ENCODE measurements at places on chromosomes 2 and 18.

GRCh38 chr2:113257516-113258264 is 21.0 kb downstream of the PAX8 start:
- DNase-seq, result no peak

GRCh38 chr18:7459851-7460770 is 107.0 kb upstream of the PTPRM start:
- DNase-seq, result no peak

- DNase-seq, result no peak
Measured at GRCh38 chr2:60536746-60537145, 16.7 kb downstream of the BCL11A start.

- no peak for DNase-seq
Measured at GRCh38 chr2:203327582-203327900, 653 bp upstream of the ABI2 start.

DNA sequence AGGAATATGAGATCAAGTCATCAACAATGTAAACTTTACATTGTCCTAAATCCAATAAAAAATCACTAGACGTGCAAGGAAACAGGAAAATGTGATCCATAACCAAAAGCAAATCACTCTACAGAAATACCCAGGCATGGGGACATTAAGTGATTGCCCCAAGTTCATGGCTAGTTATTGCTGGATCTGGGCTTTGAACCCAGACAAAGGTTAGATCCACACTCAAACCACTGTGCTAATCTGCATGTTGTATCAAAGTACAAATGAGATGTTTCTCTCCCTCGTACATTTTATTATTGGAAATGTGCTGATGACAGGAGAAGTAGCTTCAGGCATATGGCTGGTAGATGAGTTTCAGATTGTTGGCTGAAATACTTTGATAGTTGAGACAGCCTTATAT is 2.7 kb upstream of the ARL5A start:
- DNase-seq, result no peak

DNA sequence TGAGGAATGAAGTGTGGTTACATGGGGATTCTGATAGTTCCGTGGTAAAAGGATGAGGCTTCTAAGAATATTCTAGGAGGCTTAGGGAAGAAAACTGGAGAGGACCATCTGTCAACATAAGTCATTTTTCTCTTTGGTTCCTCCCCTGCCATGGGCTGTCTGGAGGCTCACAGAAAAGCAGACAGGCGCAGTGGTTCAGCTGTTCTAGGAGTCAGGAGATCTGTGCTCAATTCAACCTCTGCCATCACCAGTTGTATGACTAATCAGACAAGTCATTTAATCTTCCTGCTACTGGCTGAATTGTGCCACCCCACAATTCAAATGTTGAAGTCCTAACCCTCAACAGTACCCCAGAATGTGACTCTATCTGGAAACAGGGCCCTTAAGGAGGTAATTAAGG is 36.4 kb downstream of the ADAM17 start:
- no peak for DNase-seq
